Stimulated activated CD4-positive, alpha-beta T cell treated with anti-CD3 and anti-CD28 coated beads, Interleukin-1b, Interleukin-23, amount 100 ng/mL, for 1 hour (primary cell): ENCODE measurements at places on chromosomes 11 and 22.

- no peak for DNase-seq
Observed at GRCh38 chr22:49415151-49415951, 412.3 kb downstream of the BRD1 start.

DNA sequence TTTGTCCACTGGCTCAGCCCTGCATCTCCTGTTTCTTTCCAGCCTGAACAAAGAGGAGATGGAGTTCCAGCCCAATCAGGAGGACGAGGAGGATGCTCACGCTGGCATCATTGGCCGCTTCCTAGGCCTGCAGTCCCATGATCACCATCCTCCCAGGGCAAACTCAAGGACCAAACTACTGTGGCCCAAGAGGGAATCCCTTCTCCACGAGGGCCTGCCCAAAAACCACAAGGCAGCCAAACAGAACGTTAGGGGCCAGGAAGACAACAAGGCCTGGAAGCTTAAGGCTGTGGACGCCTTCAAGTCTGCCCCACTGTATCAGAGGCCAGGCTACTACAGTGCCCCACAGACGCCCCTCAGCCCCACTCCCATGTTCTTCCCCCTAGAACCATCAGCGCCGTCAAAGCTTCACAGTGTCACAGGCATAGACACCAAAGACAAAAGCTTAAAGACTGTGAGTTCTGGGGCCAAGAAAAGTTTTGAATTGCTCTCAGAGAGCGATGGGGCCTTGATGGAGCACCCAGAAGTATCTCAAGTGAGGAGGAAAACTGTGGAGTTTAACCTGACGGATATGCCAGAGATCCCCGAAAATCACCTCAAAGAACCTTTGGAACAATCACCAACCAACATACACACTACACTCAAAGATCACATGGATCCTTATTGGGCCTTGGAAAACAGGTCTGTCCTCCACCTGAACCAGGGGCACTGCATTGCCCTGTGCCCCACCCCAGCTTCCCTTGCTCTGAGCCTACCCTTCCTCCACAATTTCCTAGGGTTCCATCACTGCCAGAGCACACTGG is 5.0 kb downstream of the FTH1 start:
- no peak for DNase-seq

DNA sequence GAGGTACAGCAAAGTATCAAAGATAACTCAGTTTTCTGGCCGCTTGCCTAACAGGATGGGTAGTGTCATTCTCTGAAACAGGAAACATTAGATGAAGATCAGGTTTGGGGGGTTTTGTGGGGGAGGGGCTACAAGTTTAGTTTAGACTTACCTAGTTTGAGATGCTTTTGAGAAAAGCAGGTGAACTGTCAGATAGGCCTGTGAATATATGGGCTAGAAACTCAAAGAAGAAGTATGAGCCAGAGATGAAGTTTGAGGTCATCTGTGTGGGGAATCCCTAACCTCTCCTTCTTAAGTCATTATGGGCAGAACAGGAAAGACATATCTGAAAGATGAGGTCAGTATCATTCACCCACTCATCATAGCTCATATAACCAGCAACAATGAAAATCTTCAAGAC is 11.9 kb downstream of the HOATZ start:
- no peak for DNase-seq

- no peak for DNase-seq
Observed at GRCh38 chr11:134517621-134518293, 105.7 kb upstream of the B3GAT1 start.

DNA sequence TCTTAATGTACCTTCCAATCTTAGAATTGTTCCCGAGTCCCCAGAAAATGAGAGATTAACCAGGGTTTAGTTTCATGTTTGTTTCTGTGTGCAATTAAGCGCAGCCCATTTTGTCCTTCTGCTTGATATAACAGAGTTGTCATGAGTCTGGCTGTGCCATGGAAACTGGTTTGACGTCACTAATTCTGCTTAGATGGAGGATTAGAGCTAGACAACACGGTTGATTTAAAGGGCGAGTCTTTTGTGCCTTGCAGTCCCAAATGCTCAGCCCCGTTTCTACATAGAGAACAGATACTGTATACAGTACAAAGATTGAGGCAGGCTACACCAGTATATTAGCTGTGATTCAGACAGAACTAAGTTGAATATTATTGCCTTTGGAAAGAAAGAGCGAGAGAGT is 45.5 kb upstream of the ALKBH3 start:
- DNase-seq = no peak

GRCh38 chr11:126655807-126656128 is 300.3 kb downstream of the ST3GAL4 start:
- no peak for DNase-seq

DNA sequence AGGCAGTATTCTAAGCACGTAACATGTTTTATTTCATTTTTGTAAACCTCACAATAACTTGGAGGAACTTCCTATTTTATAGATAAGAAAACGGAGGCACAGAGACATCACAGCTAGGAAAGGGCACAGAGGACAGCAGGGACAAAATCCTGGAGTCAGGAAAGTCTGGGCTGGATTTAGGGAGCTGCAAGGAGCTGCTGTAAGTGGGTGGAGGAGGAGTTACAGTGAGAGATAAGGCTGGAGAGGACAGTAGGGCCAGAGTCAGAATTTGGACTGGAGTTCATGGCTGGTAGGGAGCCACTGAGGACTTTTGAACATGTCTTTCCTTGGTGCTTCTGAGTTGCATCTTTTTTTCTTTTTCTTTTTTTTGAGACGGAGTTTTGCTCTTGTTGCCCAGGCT is 32.2 kb upstream of the PTPRJ start:
- DNase-seq = no peak

GRCh38 chr11:37026326-37026725 is 428.3 kb upstream of the RAG2 start:
- no peak for DNase-seq

DNA sequence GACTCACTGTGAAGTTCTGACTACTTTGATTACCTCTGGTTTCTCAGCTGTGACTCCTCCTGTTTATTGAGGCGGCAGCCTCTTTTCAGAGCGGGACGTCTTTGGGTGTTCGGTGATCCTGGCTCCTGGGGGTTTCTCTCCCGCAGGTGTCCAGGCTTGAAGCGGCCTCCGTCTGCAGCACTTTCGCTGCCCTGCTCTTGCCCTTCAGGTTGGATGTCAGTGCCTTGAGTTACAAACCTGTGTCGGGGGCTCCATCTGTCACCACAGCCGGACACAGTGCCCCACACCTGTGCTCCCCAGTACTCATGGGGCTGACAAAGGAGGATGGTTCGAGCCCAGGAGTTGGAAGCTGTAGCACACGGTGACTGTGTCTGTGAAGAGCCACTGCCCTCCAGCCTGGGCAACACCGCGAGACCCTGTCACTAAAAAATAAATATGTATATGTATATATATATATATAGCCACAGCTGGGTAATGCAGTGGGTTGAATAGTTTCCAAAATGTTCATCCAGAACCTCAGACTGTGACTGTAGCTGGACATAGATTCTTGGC is 104.1 kb downstream of the BRD1 start:
- no peak for DNase-seq
